ENCODE measurements at places on chromosomes 12 and 14.

- no peak for DNase-seq
These were observed 291.7 kb downstream of the RAD51B start for GRCh38 chr14:68111097-68111852.

- no peak for DNase-seq
These were observed 2.7 kb downstream of the TMTC3 start for GRCh38 chr12:88144546-88145468.

- no peak for DNase-seq
These were observed 91.9 kb downstream of the TMEM30B start for GRCh38 chr14:61188978-61189808.

DNA sequence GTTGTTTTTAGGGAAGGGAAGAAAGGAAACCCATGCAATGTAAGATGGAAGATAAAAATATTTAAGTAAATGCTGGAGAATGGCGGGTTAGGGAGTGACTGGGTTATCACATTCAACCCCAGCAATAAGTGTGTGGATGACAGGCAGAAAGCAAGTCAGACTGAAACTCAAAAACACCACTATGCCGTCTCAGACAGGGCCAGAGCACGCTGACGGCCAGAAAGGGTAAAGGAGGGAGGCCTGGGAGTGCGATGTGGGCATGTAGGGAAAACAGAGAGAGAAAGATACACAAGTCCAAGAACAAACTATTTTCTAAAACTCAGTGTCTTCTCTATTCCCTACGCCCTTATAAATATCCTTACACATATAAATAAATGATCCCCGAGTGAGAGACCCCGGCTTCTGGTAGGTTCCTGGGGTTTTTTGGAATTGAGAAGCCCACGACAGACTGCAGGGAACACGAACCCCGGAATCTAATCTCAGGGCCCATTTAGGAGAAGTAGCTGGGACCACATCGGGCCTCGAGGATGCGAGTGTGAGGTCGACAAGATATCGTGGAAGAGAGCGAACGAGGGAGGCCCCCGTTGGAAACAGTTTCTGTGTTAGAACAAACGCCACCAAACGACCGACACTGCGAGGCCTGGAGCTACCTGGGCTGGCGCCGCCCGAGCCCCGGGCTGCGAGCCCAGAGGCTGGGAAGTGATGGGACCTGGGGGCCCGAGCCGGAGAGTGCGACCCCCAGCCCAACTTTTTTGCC, 735 bp upstream of the OTX2 start:
- DNase-seq = no peak

DNA sequence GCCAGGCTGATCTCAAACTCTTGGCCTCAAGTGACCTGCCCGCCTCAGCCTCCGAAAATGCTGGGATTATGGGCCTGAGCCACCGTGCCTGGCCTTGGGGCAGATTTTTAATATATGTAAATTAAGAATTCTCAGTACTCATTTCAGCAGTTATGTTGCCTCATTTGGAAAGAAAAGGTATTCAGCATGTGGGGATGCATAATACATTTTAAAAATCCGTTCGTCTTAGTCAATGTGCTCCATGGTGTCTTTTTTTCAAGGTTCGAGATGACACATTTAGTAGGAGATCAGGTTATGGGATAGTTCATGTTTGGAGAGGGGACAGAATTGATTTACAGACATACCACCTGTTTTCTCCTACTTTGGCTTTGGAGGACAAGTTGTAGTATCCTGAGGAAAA, 10.2 kb downstream of the SYNE2 start:
- no peak for DNase-seq

DNA sequence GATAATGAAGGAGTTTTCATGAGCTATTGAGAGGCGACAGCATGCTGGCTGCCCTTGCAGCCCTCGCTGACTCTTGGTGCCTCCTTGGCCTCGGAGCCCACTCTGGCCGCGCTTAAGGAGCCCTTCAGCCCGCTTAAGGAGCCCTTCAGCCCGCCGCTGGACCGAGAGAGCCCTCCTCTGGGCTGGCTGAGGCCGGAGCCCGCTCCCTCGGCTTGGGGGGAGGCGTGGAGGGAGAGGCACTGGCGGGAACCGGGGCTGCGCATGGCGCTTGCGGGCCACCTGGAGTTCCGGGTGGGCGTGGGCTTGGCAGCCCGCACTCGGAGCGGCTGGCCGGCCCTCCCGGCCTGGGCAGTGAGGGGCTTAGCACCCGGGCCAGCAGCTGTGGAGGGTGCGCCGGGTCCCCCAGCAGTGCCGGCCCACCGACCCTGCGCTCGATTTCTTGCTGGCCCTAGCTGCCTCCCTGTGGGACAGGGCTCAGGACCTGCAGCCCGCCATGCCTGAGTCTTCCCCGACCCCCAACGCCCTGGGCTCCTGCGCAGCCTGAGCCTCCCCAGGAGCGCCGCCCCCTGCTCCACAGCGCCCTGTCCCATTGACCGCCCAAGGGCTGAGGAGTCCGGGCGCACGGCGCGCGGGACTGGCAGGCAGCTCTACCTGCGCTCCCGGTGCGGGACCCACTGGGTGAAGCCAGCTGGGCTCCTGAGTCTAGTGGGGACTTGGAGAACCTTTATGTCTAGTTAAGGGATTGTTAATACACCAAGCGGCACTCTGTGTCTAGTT, 20.1 kb upstream of the PAWR start:
- DNase-seq = no peak

DNA sequence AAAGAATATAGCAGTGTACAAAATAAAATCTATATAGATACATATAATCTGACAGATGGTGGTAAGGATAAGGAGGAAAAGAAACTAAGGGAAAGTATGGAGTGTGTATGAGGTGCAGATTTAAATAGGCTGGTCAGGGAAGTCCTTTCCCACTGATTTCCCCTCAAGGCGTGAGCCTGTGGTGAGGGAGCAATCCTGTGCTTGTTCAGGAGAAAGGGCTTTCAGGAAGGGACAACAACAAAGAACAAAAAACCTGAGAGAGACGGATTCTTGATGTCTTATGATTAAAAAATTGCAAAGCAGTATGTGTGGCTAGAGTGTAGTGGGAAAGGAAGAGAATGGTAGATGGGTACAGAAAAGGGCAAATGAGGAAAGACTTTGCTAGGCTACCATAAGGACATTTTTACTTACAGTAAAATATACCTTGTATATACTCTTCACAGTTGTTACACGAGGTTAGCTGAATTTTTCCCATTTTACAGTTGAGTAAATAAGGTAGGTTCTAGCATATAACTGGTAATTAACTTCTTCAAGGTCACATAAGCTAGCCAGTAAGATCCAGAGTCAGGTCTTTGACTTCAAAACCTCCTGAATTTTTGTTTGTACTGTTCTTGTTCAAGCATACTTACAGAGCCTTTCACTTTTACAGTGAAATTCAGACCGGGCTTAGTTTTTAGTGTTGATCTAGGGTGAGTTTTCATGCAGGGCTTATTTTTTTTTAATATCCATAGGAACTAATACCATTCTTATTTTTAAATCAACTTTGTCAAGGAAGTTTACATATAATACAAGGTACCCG, 15.6 kb downstream of the CNOT2 start:
- no peak for DNase-seq

DNA sequence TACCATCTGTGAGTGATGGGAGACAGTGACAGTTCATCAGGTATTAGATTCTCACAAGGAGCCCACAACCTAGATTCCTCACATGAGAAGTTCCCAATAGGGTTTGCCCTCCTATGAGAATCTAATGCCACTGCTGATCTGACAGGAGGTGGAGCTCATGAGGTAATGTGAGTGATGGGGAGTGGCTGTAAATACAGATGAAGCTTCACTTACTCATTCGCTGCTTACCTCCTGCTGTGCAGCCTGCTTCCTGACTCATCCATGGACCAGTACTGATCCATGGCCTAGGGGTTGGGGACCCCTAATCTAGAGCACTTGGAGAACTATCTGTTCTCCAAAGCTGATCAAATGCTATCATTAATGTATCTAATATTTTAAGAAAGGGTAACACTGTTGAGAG, 17.7 kb downstream of the CLEC2D start:
- DNase-seq = no peak

All from stimulated activated CD4-positive, alpha-beta T cell treated with anti-CD3 and anti-CD28 coated beads, Interleukin-1b, Interleukin-23, amount 100 ng/mL, for 24 hours (primary cell).